Right ventricle myocardium inferior (tissue), 1 donor: ENCODE measurements at places on chromosomes 11 and 22.

DNA sequence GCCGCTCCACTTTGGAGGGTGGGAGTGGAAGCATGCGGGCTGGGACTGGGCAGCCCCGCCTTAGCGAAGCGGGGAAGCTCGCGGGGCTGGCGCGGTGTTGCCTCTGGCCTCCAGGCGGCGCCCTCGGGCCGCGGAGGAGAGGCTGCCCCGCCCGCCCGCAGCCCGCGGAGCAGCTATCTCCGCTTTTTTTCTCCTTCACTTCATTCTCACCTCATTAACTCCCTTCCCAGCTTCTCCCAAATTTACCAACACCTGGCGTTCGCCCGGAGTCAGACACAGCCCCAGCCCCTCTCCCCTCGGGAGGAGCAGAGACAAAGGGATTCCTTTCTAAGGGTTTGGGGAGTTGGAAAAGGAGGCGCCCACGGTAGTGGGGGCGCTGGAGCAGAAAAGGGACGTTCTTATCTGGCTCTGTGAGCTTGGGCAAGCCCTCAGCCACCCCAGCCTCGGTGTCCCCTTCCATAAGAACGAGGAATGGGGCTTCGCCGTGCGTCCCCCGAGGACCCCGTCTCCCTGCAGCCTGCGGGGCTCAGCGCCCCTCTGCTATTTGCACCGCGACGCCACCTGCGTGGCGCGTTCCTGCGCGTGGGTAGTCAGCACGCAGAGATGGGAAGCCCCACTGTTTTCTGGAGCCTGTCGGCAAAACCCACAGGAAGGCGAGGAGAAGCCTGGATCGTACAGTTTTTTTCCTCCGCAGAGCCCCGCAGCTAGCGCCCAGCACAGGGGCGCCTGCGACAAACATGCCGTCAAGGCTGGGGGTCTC is 1.5 kb upstream of the WNT11 start:
- peak; percentile 90 for DNase-seq

GRCh38 chr22:35521358-35522224 is 19.0 kb upstream of the RASD2 start:
- DNase-seq = no peak

- DNase-seq = peak; percentile 76
Observed at GRCh38 chr11:66371627-66372415, at the start of gene SLC29A2. Gene SLC29A2 (minus strand): TSS chr11:66371760. CDS start chr11:66371591, 169 bp downstream.

DNA sequence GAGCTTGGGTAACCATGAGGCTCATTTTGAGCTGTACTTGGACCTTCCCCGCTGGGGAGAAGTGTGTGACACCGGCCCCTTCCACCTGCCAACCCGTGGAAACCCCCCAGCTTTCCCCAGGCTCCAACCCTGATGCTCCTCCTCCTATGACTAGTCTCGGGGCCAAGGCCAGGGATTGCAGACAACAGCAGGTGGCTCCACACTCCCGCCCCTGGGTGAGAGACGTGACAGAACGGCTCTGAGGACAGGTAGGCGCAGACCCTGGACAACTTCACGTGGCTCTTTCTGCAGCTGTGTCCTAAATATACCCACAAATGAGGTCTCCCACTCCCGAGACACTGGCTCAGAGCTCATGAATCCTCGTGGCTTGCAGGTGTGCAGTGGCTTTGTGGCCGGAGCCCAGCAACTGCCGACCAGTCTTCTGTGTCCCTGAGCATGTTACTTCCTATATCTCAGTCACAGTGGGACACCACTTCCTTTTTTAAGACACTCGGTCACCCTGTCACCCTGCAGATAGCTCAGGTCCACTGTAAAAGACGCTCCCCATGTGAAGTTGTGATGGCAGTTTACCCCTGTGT is 55.2 kb downstream of the NECTIN1 start:
- no peak for DNase-seq

- no peak for DNase-seq
Observed at GRCh38 chr22:23255506-23256170, 75.3 kb downstream of the BCR start.

GRCh38 chr22:36562261-36562835 is 33.4 kb upstream of the EIF3D start:
- DNase-seq = no peak

DNA sequence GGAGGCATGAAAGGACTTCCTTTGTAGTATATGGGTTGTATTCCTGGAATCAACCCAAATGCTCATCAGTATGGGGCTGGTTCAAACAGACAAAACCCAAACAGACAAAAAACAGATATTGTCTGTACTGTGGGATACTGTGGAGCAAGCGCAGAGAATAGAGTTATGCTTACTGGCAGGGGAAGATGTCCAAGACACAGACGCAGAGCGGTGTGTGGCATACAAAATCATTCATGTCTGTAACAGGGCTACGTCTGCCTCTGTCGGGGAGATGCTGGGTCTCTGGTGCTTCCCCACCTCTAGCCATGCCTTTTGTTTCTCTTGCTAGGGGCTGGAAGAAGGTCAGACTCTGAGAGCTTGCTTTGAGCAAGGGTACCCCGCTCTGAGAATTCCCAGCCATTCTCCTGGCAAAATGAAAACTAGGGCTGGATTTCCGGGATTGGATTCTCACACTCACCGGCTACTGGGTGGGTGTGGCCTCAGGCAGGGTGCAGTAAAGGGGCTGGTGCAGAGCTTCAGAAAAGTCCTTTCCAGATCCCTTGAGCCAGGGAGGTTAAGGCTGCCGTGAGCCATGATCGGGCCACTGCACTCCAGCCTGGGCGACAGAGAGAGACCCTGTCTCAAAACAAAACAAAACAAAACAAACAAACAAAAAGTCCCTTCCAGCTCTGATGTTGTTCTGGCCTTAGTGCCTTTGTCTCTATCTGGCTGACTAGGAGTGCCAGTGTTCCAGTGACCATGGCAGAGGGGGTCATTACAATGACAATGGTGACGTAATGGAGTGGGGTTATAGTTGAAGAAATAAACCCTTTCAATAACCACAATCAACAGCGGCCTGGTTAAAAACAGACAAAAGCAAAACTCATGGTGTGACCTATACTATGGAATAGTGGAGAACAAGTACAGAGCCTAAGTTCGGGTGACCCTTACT is 2.9 kb upstream of the ABCC8 start:
- no peak for DNase-seq
